ENCODE measurements at places on chromosomes 12 and 14.

DNA sequence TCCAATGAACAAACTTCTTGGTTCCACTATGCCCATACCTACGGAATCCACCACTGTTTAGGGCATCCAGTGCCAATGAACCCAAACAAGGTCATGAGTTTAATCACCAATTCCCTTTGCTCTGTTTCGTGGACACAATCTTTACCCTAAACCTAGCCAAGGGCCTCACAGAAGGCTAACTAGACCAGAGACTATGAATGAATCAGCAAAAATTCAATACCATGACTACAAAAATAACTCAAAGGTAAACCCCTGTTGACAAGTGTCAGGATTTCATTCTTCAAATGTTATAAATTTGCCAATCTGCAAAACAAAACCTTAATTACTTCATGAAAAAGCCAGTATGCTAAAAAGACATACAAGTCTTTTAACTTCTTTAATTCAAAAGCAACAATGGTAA lies 96.7 kb downstream of the CEP128 start:
- no peak for DNase-seq

- DNase-seq: no peak
Measured at GRCh38 chr14:60420050-60420449, 65.8 kb downstream of the C14orf39 start.

GRCh38 chr12:90959538-90960139 lies 4.7 kb upstream of the CCER1 start:
- DNase-seq: peak; percentile 48

DNA sequence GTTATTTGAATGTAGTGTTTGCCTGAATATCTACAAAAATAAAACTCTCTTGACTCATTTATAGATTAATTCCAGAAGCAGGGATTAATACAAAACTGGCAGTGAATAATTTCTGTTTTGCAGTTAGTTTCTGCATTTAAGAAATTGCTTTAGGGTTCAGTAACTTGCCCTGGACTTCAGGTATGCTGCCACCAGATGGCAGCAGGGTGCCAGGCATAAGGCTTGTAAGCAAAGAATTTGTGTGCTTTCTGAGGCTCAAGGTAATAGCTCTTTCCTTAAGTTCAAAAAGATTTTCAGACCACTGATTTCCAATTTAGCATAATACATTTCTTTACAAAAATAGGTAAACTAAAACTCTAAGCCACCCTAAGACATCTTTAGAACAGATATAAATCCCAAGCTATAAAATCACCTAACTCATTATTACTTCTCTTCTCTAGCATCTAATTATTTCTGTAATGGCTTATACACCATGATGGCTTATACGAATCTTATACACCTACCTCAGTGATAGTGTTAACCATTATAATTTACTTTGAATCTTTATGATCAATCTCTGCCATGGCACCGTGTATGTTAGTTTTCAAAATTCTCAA lies 398.3 kb downstream of the APAF1 start:
- DNase-seq: peak; percentile 86

- no peak for DNase-seq
Measured at GRCh38 chr12:462936-463705, 3.4 kb downstream of the B4GALNT3 start.

GRCh38 chr12:46998811-46999368 lies 80.5 kb upstream of the PCED1B start:
- DNase-seq: no peak

DNA sequence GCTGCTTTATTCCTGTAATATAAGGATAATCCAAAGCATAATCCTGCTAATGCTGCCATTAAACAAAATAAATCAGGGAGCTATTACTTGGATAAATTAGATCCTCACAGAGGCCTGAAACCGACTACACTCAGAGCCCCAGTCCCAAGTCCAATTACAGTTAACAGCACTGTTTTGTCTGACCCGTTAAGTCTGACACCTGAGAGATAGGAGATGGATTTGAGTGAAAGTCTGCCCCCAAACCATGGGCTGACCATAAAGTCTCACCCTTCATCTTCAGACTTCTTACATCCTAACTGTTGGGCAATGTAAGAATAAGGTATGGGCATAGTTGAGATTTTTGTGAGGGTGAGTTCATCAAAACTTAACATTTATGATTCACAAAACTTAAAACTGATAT lies 181.7 kb downstream of the PLCZ1 start:
- no peak for DNase-seq

GRCh38 chr14:46581036-46581671 lies 70.4 kb downstream of the RPL10L start:
- DNase-seq: peak; percentile 67

DNA sequence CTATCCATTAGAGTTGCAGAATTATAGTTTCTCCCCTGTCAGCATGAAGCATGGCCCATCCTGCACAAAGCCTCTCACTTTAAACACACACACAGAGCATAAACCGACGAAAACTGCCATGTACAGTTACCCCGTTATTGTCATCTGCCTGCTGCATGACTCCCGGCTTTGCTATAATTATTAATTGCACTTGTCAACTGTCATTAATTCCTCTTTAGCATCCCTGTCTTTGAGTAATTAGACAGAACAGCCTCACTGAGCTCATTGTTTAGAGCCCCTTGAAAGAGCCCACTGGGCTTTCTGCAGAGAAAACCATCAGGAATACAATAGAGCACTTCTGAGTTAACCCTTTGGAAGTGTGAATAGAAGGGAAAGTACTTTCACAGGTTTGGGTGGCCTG lies 307.2 kb upstream of the SOX5 start:
- DNase-seq: no peak

GRCh38 chr14:92185559-92185958 lies 63.8 kb downstream of the CPSF2 start:
- DNase-seq: no peak

GRCh38 chr12:132270516-132270915 lies 58.9 kb downstream of the GALNT9 start:
- DNase-seq: no peak

GRCh38 chr14:43855556-43855955 lies 651.5 kb downstream of the FSCB start:
- DNase-seq: no peak

- no peak for DNase-seq
Measured at GRCh38 chr14:94648801-94649200, 36.6 kb downstream of the SERPINA3 start.

DNA sequence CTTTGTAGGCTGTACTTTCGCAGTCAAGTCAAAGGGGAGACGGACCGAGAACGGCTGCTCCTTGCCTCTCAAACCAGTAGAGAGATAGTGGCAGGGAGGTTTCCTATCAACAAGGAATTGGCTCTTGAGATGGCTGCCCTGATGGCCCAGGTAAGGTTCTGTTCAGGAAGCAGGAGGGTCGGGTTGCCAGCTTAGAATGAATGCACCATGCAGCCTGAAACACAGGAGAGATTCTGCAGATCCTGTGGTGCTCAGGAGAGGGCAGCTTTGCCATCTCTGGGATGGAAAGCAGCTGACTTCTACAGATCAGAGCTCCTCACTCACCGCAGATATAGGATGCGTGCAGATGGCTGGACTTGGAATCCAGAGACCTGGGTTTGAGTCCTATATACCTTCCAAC lies 18.0 kb downstream of the PIGH start:
- DNase-seq: no peak

GRCh38 chr12:29286081-29286790 lies 94.7 kb downstream of the ERGIC2 start:
- DNase-seq: no peak

DNA sequence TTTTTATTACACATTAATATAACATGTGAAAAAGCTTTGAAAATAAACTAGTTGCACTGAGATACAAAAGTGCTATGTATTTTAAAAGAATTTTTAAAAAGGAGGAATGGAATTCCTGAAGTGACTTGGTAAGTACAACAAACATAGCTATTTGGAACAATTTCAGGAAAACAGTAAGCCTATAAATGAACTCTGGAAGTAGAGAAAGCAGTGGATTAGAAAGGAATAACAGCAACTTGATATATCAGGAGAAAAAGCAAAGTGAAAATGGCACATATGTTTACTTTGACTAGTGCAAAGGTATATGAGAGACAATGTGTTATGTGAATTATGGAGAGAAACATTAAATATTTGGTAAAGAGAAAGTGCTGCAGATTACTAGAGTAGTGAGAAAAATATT lies 811.7 kb downstream of the C12orf50 start:
- no peak for DNase-seq

GRCh38 chr14:93231129-93231979 lies 24.3 kb downstream of the UBR7 start:
- peak; percentile 24 for DNase-seq

DNA sequence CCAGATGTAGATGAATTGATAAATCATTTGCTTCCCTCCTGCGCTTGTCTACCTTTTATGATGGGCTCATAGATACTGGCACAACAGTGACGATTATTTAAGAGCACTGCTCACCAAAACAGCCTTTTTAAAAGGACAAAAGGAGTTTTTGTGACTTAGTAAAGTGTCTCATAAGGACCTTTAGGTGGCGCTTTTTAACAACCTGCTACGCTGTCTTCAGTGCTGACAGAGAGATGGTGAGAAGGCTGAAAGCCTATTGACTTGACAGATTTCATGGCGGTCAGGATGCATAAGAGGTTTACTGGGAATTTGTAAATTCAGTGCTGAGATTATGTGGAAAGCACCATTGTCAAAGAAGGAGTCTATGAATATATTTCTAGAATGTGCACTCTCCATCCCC lies 87.6 kb downstream of the SLC15A5 start:
- DNase-seq: peak; percentile 70

GRCh38 chr14:47120645-47121044 lies 469.1 kb upstream of the RPL10L start:
- no peak for DNase-seq

DNA sequence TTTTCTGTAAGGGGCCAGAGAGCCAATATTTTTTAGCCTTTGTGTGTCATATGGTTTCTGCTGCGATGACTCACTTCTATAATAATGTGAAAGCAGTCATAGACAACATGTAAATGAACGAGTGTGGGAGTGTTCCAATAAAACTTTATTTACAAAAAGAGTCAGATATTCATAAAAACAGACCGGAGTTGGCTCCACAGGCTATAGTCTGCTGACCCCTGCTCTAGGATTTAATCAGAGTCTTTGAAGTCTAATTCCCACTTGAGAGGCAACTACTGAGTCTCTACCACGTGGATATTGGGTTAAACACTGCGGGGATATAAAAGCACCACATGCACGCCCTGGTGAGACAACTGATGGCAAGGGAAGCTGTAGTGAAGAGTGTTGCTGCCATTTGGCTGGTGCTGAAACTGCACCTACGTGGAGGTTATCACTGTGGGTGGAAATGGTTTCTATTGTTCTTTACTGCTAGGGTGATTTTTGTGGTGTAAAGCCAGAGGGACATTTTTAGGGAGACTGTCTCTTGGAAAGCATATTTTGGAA lies 3.6 kb upstream of the NINJ2 start:
- DNase-seq: no peak

GRCh38 chr12:101759396-101760047 lies 20.3 kb upstream of the SYCP3 start:
- DNase-seq: peak; percentile 48

- no peak for DNase-seq
Measured at GRCh38 chr12:114767084-114767760, 83.2 kb upstream of the TBX3 start.

GRCh38 chr12:127911291-127911690 lies 355.7 kb upstream of the TMEM132C start:
- DNase-seq: no peak

GRCh38 chr12:60398547-60398946 lies 802.7 kb downstream of the SLC16A7 start:
- no peak for DNase-seq

GRCh38 chr14:30889244-30889594 lies 14.9 kb downstream of the COCH start:
- no peak for DNase-seq

GRCh38 chr12:57896434-57897201 lies 44.7 kb upstream of the ATP23 start:
- DNase-seq: no peak

DNA sequence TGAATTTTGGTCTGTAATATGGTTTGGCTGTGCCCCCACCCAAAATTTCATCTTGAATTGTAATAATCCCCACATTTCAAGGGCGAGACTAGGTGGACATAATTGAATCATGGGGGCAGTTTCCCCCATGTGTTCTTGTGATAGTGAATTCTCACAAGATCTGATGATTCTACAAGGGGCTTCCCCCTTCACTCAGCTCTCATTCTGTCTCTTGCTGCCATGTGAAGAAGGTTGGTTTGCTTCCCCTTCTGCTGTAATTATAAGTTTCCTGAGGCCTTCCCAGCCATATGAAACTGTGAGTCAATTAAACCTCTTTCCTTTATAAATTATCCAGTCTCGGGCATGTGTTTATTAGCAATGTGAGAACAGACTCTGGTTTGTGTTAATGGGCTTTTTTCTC lies 5.9 kb downstream of the LRRC9 start:
- DNase-seq: no peak

DNA sequence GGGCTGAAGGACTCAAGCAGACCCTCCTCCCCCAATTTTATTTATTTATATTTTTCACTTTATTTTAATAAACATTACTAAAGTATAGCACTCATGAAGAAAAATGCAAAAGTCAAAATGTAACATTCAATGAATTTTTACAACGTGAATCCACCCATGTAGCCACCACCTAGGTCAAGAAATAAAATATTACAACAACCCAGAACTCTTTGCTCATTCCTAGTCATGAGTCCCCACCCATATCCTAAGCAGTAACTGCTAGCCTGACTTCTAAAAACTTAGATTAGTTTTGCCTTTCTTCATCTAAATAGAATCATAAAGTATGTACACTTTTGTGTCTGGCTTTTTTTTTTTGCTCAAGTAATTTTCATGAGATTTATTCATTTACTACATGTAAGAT lies 86.9 kb upstream of the CRY1 start:
- DNase-seq: no peak

- DNase-seq: no peak
Measured at GRCh38 chr14:64865109-64865508, 14.6 kb downstream of the SPTB start.

GRCh38 chr12:100331871-100332270 lies 25.0 kb upstream of the SLC17A8 start:
- no peak for DNase-seq

DNA sequence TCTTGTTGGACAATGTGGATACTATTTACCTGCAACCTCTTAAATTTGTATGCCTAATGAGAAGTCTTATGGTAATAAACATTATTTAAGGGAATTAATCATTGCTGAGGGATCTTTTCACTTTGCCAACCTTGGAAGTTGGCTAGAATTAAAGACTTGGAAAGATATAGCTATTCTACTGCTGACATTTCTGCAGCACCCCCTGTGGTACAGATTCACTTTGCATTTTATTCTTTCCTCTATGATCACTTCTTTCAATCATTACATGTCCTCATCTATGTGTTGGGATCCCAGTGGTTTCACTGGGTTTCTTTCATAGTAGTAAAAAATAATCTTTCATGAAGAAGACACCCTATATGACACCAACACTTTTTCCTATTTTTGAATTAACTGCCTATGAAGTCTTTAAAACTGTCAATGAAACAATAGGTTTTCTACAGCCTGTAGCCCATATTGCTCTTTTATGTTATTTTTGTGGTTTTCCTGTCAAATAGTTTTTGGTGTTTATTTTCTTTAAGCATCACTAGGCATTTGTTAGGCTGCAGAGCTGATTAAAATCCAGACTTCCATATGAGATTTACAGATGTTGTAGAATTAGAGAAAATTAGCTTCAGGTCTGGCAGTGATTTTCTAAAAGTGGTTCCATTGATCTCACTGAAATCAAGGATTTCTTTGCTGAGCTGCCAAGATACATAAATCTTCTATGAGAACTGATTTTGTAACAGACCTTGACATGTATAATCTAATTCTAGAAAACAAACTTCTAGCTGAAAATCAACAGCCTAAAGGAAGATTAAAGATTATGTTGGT lies 256.1 kb downstream of the NAV3 start:
- DNase-seq: no peak

Data from suppressor macrophage (primary cell).